NCI-H187 (cell line): ENCODE measurements at places on chromosomes 3 and 15.

DNA sequence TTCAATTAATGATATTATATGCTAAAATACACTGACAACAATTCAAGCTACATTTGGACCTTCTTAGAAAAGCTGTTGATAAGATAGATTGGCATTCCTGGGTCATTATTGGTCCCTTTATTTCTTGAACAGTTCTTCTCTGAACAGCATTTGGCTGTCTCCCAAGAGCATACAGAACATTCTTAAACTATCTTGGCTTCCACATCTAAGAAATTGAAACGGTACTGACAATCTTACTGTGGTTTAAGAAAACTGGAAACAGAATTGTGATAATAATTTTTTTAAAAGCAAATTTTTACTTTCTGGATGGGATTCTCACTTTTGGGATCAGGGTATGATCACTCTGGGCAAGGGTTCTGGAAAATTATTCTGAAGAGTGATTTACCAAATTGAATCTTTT is 161.7 kb upstream of the ZNF385D start:
- DNase-seq: no peak

- no peak for DNase-seq
These were observed 33.9 kb downstream of the IQSEC1 start for GRCh38 chr3:13039213-13039896.

DNA sequence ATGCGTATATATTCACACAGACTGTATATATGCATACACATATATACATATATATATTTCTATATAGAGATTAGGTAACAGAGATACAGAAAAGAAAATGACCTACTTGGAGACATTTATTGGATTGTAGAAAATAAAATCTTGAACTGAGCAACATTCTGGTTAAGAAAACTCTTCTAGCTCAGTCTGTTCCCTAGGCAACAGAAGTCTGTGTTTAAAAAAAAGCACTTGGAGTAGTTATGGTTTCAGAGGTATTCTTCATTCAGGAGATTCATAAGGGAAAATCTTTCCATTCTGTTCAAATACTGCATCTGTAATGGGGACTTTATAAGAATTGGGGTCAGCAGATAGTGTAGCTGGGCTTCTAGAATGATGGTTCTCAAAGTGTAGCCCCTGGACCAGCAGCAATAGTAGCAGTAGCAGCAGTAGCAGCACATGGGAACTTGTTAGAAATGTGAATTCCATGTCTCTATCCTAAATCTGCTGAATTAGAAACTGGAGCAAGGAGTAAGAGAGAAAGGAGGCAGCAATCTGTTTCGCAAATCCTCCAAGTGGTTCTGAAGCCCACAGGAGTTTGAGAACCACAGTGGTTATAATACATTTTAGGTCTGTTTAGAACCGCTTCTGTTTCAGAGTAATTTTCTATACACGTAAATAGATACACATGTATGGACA is 112.8 kb upstream of the TMEM108 start:
- no peak for DNase-seq

DNA sequence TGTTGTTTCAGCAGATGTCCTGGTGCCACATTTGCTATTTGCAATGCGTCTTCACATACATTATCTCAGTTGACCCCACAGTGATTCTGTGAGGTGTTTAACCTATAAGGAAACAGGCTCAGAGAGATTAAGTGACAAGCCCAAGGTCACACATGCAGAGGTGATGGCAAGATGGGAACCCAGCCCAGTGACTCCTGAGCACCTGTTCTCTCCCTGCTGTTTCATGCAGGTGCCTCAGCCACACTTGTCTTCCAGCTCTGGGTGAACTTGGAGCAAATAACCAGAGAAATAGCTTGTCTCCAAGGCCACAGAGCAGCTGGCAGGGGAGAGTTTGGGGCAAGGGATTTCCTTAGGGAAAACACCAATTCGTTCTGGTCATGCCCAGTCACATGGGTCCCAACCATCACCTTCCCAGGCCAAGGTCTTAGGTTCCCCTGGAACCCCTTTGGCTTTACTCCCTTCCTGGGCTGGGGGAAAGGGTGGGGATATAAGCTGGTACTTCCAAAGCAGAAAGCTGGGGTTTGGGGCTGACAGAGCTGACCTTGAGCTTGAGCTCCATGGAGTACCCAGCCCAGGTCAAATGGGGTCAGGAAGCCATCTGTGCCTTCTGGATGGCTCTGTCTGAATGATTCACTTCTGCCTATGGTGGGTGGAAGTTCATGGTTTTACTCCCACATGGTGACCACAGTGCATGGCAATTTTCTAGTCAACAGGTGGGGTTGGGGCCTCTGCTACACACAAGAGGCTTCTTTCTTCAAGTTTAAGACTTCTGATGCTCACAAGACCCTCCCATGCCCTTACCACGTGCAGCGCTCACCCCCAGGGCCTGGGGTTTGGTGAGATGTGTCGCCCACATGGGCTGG is 22.4 kb downstream of the LIPC start:
- no peak for DNase-seq

DNA sequence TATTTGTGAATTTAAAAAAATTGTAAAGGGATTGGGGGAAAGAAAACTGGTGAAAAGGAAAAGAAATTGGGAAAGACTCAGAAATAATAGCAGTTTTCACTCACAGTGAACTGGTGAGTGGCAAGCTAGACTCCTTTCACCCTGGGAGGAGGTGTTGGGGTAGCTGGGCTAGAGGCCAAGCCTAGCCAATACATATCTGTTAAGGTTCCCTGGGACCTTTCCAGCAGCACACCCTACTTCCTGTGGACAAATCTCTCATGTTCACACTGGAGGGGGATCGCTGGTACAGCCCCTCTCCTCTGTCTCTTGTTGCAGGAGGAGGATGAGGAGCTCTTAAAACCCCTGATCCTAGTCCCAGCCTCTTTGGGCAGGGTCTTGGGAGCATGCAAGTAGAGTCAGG is 3.7 kb upstream of the RPP25 start:
- DNase-seq: no peak

DNA sequence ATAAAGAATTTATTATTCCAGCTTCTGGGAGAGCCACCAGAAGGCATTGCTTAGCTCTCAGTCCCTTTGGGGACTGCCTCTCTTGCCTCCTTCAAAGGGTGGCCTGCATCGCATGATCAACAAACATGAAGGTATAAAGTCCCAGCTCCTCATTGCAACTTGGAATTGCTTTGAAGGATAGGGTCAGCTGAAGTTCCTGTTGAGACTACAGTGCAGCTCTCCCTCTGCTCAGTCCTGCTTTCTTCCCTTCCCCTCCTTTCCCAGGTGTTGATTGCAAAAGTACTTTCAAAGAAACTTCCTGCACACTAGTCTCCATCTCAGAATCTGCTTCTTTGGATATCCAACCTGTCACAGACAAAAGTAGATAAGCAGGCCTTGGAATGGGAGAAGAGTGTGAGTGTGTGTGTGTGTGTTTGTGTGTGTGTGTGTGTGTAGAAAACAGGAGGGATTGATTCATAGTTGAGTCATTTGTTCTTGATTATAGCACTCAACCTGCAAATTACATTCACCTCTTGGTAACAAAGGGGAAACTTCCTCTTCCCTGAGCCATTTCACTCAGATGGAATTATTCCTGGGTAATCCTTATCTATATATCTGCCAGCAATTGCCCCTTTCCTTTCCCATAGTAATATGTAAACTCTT is 13.7 kb downstream of the CCR8 start:
- DNase-seq: no peak

- no peak for DNase-seq
These were observed 57.2 kb downstream of the UBE3A start for GRCh38 chr15:25381579-25381978.

GRCh38 chr15:63070681-63071129 is 28.2 kb downstream of the TPM1 start:
- DNase-seq: no peak

DNA sequence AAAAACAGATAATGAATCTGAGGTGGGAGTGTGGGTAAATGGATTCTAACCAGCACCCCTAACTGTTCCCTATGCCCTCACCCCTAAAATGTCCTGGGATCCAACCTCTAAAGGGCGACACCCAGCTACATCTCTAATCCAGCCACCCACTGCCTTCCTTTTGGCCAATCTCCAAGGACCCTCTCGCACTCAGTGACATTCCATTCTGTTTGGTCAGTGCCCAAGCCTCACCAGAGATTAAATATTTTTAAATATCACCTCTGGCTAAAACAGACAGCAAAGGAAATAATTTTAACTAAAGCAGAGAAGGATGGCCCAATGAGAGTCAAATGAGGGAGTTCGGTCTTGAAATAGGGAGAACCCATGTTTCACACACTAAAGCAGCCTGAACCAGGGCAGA is 19.9 kb upstream of the SCN10A start:
- DNase-seq: no peak

- no peak for DNase-seq
These were observed 202.8 kb upstream of the UBE2E2 start for GRCh38 chr3:23000371-23000770.

DNA sequence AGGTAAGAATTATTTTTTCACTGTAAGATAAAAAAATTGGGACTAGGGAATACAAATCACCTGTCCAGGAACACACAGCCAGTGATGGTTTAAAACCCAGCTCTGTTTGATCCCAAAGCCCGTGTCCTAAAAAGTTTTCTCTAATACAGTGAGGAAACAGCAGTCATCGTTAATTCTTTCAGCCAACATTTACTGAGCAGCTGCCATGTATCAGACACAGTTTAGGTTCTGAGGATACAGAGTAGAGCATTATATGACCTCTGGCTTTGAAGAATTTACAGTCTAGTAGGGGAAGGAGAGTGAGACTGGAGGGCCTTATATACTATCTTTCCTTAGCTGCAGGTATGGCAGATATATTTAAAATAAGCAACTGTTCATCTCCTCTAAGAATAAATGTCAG is 82.7 kb downstream of the KCNMB2 start:
- DNase-seq: no peak

- no peak for DNase-seq
These were observed 83.7 kb downstream of the VGLL4 start for GRCh38 chr3:11559816-11560633.

GRCh38 chr3:66567077-66567476 is 66.3 kb upstream of the LRIG1 start:
- no peak for DNase-seq

- peak; percentile 85 for DNase-seq
These were observed 98.9 kb upstream of the TLE3 start for GRCh38 chr15:70196372-70197316.

- no peak for DNase-seq
These were observed 624.5 kb upstream of the SGO1 start for GRCh38 chr3:20810555-20810954.

DNA sequence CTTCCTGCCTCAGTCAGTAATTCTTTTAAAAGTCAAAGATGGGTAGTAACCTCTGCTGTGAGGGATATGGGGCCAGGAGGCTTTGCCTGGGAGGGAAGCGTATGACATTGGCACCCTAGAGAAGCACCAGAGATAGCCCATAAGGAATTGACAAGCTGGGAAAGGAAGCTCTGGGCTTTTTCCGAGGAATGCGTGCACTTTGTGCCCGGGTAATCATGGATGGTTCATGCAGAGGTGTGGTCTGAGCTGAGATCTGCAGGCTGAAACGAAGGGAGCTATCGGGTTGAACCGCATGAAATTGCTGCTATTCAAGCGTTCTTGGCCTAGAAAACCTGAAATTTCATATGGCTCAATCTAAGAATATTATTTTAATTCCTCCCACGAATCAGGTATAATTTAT is 127.7 kb upstream of the TLE3 start:
- DNase-seq: no peak

- DNase-seq: no peak
These were observed 84.7 kb downstream of the MYO9A start for GRCh38 chr15:72033285-72033684.

DNA sequence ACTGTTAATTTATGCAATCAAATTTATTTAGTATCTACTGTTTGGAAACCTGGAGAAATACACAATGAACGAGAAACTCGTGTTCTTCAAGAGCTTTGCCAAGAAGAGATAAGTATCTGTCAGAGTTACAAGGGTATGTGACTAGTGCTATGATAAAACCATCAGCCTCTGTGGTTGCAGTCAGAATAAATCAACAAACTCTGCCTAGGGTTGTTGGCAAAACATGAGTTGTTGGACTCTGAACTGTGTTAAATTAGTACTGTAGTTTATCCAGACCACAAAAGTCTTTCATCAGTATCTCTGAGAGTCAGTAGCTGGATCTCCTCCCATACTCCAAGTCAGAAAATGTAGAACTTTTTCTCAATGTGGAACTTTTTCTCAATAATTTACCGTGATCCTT is 918.4 kb downstream of the NAALADL2 start:
- no peak for DNase-seq

DNA sequence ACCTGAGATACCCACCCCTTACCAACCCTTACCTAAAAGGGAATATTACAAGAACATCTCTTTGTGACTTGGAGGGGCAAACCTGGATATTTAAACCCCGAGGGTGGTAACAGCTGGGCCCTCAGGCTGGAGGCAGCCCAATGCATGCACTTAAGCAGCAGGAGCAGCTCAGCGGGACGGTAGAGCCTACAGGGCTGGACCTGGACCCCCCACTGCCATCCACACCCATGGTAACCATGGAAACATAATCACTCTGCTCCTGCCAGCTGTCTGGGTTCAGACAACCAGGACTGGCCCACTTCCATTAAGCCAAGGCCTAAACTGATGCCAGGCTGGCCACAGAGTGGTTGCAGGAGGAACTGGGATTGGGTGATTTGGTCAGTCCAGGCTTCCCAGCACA is 52.8 kb downstream of the ETFA start:
- DNase-seq: no peak

DNA sequence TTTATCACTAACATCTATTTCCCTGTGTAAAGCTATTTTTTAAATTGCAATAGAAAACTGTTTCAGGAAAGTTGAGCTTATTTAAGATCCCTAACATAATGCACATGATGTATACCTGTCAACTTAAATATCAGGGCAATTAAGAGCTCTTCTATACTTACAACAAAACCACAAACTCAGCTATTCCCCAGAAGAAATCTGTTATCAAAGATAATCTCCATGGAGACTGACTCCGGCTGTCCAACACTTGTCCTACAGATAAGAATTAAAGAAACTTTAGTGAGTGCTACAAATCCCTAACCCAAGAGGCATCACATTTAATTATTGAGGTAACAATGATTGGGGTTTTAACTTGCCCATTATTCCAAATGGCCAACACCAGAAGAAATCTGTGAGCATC is 3.4 kb downstream of the SELENOK start:
- DNase-seq: no peak

GRCh38 chr3:40191850-40192448 is 117.6 kb upstream of the EIF1B start:
- DNase-seq: peak; percentile 0

- DNase-seq: no peak
These were observed 193.5 kb upstream of the ICE2 start for GRCh38 chr15:60672400-60672799.

DNA sequence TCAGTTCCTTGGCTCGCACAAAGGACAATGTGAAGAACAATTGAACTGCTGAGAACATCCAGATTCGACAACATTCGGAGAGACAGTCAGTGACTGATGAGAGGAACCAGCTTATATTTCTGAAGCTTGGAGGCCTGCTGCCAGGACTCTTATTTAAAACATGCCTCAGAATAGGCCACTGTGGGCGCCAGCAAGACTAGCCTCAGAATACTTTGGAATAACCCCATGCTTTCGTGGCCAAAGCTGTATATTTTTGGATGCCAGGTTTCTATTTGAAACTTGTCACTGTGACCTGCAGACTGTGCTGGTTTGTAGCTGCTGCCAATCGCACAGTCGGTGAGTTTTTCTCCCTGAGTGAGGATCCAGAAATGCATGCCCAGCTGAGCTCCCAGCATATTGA is 129.9 kb upstream of the UBE3A start:
- DNase-seq: no peak

- DNase-seq: no peak
These were observed 27.2 kb downstream of the OXSM start for GRCh38 chr3:25817107-25817506.

- no peak for DNase-seq
These were observed 242.1 kb upstream of the PDZRN3 start for GRCh38 chr3:73866846-73867245.

GRCh38 chr15:75456710-75457109 is 5.2 kb upstream of the SIN3A start:
- no peak for DNase-seq
